ENCODE measurements at places on chromosomes 6 and 20. TPM values are rescaled to one million over a fixed set of nuclear protein-coding genes. Genes with fewer than 3 reads are reported as not detected.
A peak's percentile ranks its signal among the peaks of the same experiment; 100 is the strongest.

- no peak for DNase-seq
Measured at GRCh38 chr6:28738396-28738765, 185.4 kb downstream of the TRIM27 start.

- no peak for DNase-seq
Measured at GRCh38 chr6:150866991-150867501, 1.5 kb downstream of the MTHFD1L start.

Gene CST3
- 486 TPM for total RNA-seq

Gene ZNF334
- total RNA-seq = 1.2 TPM

Gene CTCFL
- total RNA-seq = not detected

DNA sequence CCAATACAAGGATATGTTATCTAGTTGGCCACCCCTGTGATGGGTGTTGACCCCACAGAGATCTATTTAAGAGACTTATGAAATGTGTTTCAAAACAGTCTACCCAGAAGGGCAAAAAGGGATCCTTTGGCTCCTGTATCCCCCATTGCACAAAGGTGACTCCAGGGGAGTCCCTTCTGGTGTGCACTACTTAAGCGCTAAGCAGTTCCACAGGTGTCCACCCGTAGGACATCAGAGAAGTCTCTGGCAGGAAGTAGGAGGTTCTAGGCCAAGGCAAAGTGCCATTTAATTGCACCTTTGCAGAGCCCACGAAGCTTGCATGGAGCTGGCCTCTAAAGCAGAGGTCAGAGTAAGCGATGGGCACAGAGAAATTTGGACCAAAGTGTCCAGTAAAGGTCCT is 147.7 kb downstream of the MRPL14 start:
- peak; percentile 14 for DNase-seq

DNA sequence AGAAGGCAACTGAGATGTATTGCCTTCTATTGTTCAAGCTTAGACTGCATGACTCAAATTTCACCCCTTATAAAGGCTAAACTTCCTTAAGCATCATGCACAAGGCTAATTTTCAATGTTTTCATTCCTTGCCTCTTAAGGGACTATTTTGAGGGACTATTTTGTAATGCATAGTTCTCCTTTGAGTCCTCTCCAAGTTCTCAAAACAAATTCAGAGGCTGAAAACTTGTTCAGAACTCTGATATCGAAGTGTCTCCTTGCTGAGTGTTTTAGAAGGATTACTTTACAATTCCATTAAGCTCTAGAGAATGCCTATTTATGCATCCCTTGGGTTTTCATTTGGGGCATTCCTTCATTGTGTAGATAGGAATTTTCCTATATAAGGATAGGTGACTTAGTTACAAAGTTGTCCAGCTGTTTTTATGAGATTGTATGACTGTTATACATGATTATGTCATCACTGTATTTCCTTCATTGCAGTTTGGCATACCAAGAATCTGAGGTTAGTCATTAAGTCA is 41.7 kb downstream of the COL19A1 start:
- DNase-seq = no peak

DNA sequence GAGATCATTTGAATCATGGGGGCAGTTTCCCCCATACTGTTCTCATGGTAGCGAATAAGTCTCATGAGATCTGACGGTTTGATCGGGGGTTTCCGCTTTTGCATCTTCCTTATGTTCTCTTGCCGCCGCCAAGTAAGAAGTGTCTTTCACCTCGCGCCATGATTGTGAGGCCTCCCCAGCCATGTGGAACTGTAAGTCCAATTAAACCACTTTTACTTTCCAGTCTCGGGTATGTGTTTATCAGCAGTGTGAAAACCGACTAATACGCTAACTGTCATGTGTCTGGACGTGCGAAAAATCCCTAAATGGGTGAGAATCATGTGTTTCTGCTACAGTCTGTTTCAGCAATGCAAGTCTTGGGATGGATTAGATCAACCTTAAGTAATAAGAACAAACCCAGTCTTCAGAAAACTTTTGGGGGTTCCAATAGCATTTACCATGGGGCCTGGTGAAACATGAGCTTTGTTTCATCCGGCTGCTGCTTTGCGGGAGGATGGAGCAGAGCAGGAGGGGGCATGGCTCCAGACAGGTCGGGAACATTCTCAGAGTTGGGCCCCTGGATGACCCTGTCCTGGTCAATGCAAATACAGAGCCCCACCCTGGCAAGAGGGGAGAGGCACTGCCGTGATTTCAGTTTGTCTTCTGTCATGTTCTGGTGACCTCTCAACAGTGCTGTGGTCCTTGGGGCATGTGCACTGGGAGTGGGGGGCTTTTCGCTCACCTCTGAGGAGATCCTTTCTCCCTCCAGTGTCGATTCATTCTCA is 41.5 kb downstream of the CTCFL start:
- DNase-seq = peak; percentile 14

DNA sequence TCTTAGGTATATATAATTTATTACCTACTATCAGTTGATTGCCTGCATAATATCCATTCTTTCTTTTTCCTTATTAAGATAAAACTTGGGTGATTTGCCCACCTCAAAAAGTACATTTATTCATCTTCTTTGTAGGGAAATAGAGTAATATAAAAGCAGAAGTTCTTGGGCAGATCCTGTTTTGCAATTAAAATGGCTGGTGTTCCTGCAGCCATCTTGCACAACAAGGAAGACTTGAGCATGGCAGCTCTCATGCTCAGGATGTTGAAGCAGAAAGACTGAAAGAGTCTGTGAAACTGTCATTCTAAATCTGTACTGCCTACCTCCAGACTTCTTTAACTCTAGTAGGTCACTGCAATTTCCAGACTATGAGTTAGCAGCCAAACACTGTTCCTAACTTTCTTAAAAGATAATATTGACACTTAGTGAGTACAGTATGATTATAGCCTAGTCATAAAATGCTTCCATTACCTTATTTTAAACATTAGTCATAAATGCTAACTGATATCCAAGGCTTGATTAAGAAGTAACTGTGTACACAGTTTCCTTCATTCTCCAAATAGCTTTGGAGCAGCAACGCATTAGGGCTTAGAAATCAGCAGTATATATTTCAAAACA is 24.6 kb upstream of the HTR1B start:
- DNase-seq = no peak

DNA sequence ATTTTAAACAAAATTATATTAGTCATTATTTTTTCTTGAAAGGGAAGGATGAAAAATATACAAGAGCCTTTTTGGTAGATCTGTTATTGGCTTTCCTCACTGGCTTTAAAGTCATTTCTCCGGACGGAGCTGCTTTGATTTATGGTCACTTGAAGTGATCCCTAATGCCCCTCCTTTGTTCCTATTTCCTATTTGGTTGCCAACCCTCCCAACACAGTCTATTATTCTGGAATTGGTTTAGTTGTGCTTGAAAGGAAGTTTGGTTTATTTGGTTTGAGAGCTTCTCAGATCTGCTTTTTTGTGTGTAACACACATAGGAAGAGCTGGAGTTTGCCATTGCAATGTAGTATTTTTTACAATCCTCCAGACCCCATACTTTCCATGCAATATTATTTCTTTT is 347.9 kb downstream of the RFPL4B start:
- no peak for DNase-seq

DNA sequence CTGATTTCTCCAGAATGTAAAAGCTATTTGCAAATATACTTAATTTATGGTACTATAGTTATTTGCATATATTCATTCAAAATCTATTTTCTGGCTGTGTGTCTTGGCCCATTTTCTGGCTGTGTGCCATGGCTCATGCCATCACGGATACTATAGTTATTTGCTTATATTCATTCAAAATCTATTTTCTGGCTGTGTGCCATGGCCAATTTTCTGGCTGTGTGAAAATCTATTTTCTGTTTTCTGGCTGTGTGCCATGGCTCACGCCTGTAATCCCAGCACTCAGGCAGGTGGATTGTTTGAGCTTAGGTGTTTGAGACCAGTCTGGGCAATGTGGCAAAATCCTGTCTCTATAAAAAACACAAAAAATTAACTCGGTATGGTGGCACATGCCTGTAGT is 28.9 kb upstream of the RIPK1 start:
- DNase-seq = no peak

GRCh38 chr6:158256746-158257424 is 55.4 kb upstream of the TULP4 start:
- no peak for DNase-seq

DNA sequence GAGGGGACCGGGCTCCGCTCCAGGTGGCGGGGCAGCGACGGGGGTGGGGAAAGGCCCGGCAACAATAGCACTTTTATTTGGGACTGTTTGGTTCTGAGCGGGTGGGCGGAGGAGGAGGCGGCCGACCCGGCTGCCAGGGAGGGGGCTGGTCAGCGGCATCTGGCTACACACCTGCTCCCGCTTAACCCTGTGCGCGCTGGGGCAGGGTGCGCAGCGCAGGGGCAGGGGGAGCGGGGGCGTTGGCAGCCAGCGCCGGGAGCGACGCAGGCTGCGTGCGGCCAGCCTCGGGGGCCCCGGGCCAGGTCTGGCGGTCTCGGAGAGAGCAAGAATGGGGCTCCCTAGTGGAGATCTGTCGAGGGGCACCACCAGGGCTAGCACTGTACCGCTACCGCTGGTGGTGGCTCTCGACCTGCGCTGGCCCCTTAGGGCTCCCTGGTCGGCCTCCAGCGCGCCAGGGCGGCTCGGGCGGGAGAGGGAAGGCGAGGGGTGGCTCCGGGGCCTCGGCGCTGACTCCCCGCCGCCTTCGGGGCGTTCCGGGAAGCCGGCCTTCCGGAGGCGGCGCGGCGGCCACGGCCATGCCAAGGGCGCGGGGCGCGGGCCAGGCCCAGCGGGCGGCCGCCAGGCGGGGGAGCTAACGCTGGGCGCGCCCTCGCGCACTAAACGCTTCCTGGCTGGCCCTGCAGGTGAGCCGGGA is 92.4 kb downstream of the NCR2 start:
- no peak for DNase-seq

GRCh38 chr6:11291582-11291981 is 59.1 kb upstream of the NEDD9 start:
- no peak for DNase-seq

Gene FAM217A
- not detected for total RNA-seq

DNA sequence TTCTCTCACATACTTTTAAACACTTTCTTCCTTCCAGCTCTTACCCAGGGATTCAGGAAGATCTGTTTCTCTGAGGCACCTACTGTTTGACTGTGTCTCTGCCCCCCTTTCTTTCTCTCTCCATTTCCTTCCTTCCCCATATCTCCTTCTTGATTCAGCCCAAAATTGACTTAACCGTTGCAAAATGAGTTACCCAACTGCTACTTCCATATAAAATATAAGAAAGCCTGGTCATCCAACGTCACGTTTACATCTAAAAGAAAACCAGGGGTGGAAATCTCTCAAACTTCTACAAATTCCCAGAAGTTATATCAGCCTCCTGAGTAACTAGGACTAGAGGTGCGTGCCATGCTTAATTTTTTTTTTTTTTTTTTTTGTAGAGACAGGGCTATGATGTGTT is 95.2 kb upstream of the INSM1 start:
- DNase-seq = no peak

- DNase-seq = no peak
Measured at GRCh38 chr6:8947900-8948299, 512.6 kb upstream of the SLC35B3 start.

DNA sequence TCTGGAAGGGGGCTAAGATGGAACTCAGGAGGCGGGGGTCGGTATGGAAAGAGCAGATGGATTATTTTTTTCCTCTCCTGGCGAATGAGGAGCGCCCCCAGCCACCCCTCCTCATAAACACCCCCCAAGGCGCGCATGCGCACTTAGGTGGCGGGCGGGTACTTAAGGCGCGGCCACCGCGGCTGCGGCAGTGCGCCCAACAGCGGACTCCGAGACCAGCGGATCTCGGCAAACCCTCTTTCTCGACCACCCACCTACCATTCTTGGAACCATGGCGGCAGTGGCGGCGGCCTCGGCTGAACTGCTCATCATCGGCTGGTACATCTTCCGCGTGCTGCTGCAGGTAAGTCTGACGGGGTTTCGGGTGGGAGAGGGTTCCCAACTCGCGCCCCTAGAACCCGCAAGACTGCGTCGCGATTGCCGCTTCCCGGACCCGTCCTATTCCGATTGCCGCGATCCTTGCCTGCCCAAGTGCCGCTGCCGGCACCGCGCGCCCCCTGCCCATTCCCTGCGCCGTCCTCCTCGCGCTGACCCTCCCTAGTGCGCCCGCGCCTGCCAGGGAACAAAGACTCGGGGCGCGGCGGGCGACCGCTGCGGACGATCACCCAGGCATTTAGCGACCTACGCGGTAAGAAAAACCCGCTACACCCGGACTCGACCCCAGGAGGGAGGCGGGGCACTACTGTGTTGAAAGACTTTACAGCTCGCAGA is at the start of gene NNAT:
Gene NNAT (plus strand): TSS at position 190 of the 711 bp plus-strand sequence. CDS start 82 bp downstream, at position 272.
- DNase-seq = no peak

DNA sequence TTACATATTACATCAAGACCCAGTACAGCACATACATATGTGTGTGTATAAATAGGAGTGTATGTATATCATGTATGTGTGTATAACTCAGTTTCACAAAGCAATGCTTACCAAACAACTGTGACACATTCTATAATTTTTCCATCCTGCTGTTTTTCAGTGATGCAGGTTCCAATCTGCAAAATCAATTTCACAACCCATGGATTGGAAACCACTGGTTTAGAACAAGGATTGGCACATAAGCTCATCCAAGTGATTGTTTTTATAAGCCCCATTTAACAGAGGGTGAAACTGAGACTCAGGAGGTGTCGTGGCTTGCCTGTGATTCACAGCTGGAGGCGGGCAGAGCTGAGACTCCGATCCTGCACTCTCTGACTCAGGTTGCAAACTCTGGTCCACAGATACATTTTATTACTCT is 158.2 kb downstream of the ZMYND8 start:
- DNase-seq = no peak

- no peak for DNase-seq
Measured at GRCh38 chr6:11900662-11901598, 111.2 kb upstream of the HIVEP1 start.

GRCh38 chr6:37818536-37819176 is 871 bp upstream of the ZFAND3 start:
- peak; percentile 99 for DNase-seq

GRCh38 chr6:111105578-111105977 is 18.3 kb downstream of the SLC16A10 start:
- peak; percentile 83 for DNase-seq

GRCh38 chr20:37828684-37829083 is 74.2 kb upstream of the VSTM2L start:
- no peak for DNase-seq

- DNase-seq = no peak
Measured at GRCh38 chr20:53655625-53656292, 62.1 kb upstream of the ZNF217 start.

DNA sequence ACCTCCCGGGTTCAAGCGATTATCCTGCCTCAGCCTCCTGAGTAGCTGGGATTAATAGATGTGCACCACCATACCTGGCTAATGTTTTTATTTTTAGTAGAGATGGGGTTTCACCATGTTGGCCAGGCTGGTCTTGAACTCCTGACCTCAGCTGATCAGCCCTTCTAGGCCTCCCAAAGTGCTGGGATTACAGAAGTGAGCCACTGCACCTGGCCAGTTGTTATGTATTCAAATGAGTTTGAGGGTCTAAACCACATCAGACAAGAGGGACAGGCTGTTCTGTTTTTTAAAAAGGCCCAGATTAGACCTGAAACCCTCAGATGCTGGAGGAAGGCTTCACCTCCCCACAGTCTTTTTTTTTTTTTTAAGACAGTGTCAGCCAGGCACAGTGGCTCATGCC is 4.1 kb upstream of the SPAG4 start:
- DNase-seq = no peak

Gene DNMT3B
- total RNA-seq = 0.62 TPM
